ENCODE measurements at places on chromosomes 5 and 9.

DNA sequence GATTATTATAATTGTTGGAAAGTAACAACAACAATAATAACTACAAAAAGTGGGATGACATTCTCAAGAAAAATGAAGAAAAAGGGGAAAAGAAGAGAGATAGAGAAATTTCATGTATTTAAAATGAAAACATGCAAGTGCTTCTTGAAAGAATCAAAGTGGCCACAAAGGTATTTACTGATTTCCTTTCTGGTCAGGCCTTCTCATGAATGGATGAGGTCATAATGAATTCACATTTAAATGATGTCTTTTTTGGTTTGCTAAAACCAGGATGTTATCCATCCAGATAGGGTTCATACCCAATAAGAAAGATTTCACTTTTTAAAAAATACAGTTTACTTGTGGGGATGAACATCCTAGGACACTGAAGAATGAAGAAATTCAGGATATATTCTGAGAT is 446.4 kb upstream of the PTGER4 start:
- DNase-seq: no peak

GRCh38 chr9:38686933-38687332 is 33.0 kb downstream of the FAM240B start:
- DNase-seq: no peak

DNA sequence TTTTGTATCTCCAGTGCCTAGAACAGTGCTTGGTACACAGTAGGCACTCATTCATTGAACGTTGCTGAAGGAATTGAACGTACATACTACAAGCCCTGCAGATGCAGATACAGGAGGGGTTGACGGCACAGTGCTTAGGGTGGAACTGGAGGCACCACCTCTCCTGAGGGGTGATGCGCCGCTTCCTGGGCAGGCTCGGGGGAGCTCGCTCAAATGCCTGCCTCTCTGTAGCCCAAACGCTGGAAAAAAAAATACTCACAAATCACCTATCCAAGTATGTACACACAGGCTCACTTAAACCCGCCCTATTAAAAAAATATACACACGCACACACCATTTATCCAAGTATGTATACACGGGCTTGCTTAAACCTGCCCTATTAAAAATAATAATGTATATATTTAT is 536 bp upstream of the COMMD10 start:
- no peak for DNase-seq

DNA sequence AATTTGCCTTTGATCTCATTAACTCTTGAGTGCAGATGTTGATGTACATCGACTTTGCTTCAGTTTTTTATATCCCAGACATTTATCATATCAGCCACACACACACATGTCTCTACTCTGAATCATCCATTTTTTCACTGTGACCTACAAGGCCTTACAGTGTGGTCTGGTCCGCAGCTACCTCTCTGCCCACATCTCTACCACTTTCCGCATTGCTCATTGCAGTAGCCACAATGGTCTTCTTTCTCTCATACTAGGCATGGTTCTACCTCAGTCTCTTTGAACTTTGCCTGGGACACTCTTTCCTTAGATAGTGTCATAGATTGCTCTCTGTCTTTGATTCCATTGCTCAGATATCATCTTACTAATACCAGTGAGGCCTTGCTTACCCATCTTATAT is 87.9 kb upstream of the FSD1L start:
- DNase-seq: no peak

DNA sequence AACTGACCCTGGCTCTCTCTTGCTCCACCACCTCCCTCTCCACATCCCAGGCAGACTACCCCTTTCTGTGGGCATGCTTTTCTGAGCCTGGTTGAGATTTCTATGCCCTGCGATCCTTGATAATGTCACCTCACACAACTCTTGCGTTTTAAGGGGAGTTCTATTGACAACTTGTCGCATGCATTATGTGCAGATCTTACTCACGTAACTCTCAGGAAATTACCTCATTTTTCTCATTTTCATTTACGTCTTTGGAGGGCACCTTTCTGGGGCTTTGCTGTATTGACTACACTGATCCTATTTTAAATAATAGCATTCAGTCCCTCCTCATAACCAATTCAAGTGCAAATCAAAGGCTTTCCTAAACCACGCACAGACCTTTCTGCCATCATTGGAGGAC is 140.4 kb upstream of the WWC1 start:
- DNase-seq: no peak

DNA sequence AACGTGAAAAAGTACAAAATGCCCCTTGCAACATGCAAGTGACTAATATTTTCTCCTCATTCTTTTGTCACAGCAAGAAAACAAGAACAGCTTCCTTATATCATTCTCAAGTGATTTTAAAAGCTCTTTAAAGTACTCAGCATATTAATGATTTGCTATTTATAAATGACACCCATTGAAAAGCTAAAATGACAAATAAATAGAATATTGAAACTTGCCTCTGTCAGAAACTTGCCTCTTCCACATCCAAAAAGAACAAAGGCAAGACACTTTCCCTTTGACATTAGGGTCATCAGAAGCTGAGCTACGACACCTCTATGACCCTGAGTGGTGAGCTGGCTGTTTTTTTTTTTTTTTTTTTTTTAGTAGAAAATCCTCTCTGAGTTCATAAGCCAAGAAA is 339.6 kb upstream of the ITGA1 start:
- DNase-seq: no peak

- DNase-seq: peak; percentile 35
These were observed 35.9 kb upstream of the ARSB start for GRCh38 chr5:79020861-79021561.

DNA sequence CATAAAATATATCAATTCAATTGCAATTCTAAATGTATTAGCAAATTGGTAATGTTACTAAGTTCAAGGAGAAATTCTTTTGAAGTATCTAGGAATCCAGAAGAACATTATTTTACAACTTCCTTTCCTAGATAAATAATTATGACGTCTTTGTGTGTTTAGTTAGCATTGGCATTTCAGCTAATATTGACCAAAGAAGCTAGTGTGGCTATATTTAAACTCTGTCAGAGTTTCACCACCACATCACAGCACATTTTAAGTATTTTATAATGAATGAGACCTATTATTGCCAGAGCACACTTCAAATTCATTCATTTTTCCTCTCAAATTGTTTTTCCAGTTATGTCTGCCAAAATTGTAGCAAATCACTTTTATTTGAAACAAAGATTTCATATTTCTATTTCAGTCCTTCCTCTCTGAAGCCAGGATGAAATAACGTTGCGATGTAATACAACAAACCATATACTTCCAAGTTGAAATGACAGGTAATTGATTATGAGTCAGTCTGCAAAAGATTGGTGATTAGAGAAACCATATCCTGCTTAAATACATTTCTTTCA is 18.9 kb downstream of the PLK2 start:
- DNase-seq: no peak

GRCh38 chr5:124596595-124597421 is 149.6 kb downstream of the ZNF608 start:
- no peak for DNase-seq

DNA sequence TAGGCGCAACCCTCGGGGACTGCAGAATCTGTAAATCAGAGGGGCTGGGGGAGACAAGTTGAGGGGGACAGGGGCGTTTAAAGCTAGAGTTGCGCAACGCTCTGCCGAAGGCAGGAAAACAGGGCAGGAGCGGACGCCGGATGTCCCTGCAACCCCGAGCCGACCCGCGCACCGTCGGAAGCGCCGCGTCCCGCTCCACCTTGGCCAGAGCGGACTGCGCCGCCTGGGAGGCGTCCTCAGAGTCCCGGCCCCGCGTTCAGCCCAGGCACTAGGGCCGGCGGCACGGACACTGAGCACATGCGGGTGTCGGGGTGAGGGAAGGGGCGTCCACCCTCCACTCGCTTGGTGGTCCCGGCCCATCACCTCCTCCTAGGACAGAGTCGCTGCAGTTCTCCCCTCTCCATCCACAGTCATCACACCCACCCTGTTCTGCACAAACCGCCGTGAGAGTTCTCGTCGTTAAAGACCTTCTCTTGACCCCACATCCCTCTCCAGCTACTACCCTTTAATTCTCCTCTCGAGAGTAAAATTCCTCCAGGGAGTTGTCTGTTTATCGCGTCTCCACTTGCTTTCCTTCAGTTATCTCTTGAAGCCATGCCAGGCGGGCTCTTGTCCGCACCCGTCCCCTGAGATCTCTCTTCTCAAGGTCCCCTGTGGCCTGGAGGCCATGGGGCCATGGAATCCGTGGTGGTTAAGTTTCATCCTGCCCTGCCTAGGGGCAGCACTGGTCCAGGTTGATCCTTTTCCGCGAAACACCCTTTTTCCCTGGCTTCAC is 796 bp upstream of the PDLIM7 start:
- no peak for DNase-seq

- no peak for DNase-seq
These were observed 182.9 kb downstream of the MEF2C start for GRCh38 chr5:88700121-88700520.

DNA sequence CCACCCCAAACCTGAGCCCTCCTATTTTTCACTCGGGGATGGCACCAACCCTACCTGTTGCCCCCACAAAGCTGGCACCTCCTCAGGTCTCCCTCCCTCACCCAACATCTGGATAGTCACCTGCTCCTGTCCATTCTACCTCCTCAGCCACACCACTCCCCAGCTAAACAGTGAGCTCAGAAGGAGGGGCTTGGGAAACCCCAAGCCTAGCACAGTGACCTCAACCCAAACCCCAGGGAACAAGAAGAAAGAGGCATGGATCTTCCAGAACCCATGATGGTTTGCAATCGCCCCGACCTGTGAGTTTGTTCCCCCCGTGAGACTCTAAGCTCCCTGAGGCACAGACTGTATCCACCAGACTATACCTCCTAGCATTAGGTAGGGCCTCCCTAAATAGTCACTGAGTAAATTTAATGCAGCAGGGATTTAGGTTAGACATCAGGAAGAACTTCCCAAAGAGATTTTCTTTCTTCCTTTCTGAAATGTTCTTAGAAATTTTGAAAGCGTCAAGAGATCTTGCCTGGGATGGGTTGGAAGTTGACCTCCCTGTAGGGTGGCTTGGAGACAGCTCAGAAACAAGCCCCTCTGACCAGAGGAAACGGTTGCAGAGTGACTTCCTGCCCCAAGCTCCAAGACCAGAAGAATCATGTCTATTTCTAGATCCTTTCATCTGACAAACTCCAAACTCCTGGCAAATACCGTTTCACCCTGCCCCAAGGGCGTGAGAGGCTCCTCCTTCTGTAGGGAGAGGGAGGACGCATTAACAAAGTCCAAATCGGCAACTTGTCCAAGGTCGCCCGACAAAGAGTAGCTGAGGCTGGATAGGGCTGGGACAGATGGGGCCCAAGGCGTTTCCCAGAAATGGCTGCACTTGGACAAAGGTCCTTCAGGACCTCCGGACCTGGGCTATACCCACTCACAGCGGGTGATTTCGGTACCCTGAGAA is 4.1 kb downstream of the FIBCD1 start:
- no peak for DNase-seq

GRCh38 chr5:40446910-40447309 is 232.8 kb upstream of the PTGER4 start:
- DNase-seq: no peak

GRCh38 chr9:4594994-4595393 is 67.1 kb upstream of the PLPP6 start:
- DNase-seq: no peak

DNA sequence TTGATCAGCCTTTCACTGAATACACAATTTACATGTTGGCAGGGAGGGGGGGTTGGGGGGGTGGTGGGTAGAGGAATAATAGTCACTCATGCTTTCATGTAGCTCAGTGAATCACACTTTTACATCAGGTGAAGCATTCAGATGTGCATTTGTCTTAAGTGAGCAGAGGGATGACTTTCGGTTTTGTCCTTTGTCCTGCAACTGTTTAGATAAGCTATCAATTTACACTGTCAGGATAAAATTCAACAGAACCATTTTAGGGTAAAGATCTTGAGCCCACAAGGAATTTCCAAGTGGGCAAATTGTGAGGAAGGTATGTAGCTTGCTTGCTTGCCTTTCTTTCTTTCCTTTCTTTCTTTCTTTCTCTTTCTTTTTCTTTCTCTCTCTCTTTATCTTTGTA is 576.2 kb downstream of the MTRR start:
- no peak for DNase-seq

- DNase-seq: no peak
These were observed 52.5 kb upstream of the SGCD start for GRCh38 chr5:156274453-156274852.

DNA sequence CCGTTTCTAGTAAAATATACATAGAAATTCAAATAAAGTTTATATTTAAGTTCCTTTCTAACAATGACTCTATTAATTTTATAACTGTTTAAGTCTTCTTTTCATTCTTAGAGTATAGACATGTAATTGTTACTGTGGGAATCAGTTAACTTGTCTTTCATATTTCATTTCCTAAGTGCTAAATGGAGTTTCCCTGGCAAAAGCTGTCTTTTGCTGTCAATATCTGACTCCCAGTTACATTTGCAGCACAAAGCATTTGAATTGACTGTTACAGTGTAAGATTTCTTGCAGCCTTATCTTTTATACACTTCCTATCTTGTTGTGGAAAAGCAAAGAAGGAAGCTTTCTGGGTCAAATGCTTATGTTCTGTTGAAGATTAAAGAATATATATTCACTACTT is 1026.3 kb downstream of the CDH9 start:
- DNase-seq: no peak

- no peak for DNase-seq
These were observed 10.8 kb downstream of the SPAAR start for GRCh38 chr9:35920051-35920620.

GRCh38 chr9:72292874-72293607 is 72.0 kb downstream of the ZFAND5 start:
- DNase-seq: no peak

GRCh38 chr5:168831383-168831782 is 252.2 kb upstream of the PANK3 start:
- no peak for DNase-seq
